ENCODE measurements at places on chromosomes 5 and 9. TPM values are rescaled to one million over a fixed set of nuclear protein-coding genes. Genes with fewer than 3 reads are reported as not detected.

DNA sequence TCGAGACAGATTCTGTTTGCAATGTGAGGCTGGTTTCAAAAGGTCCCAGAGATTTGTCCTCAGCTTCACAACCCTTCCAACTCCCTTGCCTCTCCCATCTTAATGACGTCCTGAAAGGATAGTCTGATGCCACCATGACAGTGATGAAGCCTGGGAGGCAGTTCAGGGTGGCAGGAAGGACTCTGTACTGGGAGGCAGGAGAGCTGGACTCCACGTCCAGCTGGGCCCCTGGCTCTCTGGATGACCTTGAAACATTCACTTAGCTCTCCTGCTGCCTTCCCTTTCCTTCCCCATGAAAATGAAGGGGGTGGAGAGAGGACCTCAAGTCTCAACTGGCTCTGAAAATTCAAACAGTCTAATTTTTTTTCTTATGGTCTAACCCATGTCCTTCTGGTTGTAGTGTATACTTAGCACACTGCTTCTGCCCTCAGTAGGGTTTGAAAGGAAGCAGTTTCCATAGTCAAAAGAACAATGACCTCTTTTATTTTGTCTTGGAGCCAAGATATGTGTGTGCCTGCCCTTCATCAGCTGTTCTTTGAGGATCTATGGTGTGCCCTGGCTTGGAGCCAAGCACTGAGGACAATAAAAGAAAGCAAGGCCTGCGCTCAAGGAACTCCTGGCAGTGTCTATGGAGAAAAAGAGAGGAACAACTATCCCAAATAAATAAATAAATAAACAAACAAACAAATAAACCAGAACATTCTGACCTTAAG is 188.3 kb downstream of the GRIA1 start:
- H3K4me1 ChIP-seq: no peaks in the 10 kb centered on the region
- H3K27me3 ChIP-seq: no peaks in the 10 kb centered on the region
- H3K36me3 ChIP-seq: no peaks in the 10 kb centered on the region

DNA sequence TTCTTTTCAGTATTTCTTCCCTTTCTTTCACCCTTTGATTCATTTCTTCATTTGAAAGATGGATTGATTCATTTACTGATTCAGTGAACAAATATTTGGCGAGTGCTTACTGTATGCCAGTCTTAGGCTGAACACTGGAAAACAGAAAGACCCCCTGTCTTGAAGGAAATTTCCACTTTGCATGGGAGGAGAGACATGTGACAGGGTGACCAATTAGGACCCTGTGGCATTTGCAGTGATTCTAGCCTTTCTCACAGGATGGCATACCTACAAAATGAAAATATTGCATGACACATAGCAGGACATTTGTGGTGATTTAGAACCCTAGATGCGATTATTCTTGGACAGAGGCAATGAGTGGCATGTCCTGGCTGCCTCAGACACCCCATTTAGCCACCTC is 407.2 kb upstream of the SGCD start:
- H3K27ac ChIP-seq: no peak overlapping the region
- no peak for DNase-seq
- H3K4me3 ChIP-seq: no peak overlapping the region
- no peaks in the 10 kb centered on the region for H3K27me3 ChIP-seq

DNA sequence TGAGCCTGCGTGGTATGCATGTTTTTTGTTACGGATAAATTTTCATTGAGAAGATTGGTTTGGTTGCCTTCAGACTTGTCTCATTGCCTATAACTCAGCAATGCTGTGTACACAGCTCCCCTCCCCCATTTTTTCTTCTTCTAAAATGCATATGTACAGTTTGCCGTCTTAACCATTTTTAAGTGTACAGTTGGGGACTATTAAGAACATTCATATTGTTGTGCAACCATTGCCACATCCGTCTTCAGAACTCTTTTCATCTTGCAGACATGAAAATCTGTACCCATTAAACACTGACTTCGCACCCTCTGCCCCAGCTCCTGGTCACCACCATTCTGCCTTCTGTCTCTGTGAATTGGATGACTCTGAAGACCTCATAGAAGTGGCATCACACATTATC is 6.2 kb downstream of the EXOC3 start:
- no peak overlapping the region for H3K27ac ChIP-seq
- DNase-seq: no peak
- peaks cover 21% of the 10 kb centered on the region for H3K36me3 ChIP-seq
- no peak overlapping the region for H3K4me3 ChIP-seq

- peak within 1 kb of the TSS; percentile 45 for H3K4me3 ChIP-seq
- peak; percentile 77 for DNase-seq
- peaks cover 20% of the 10 kb centered on the region for H3K27me3 ChIP-seq
Observed at GRCh38 chr5:178590141-178590923, at the start of gene COL23A1. Gene COL23A1 (minus strand): TSS chr5:178590393.

- DNase-seq: no peak
- H3K36me3 ChIP-seq: no peaks in the 10 kb centered on the region
- peaks cover 11% of the 10 kb centered on the region for H3K4me1 ChIP-seq
- H3K27ac ChIP-seq: no peak overlapping the region
- H3K4me3 ChIP-seq: no peak overlapping the region
Observed at GRCh38 chr9:18138656-18139055, 335.3 kb upstream of the ADAMTSL1 start.

DNA sequence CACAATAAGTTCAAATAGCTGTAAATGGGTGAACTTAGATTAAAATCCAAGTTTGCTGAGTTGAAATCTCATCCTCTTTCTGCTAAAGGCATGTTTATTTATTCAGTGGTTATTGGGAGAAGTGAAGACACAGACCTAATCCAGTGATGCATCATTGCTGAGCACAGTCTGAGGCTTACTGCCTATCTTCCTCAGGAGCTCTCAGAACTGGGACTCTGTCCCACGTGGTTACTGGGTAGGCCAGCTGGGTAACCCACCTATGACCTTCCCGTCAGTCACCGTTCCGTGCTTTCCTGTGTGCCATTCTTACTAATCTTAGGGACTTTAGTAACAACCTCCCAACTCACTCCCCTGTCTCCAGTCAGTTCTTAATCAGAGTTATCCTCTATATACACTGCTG is 226.8 kb upstream of the ATP10B start:
- no peaks in the 10 kb centered on the region for H3K4me1 ChIP-seq

DNA sequence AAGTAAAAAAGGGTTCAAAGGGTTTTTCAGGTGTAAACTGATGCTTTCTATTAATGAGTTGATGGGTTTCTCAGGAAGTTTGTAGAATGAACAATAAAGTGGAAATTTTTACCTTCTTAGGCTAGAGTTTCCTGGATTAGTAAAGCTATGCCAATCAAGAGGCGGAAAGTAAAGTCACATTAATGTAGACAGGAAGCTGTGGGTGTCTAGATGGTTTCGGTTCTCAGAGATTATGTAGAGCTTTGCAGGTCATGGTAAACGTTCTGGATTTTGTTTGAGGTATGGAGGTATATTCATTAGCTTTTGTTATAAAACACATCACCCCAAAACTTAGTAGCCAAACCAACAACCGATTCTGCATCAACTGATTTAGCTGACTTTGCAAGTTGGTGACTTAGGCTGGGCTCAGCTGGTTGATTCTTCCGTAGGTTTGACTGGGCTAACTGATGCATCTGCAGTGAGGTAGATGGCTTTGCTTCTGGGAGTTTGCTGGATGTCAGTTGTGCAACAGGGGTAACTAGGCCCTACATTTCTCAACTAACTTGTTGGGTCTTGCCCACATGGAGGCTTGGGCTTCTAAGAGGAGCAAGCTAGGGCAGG is 273.8 kb downstream of the MSX2 start:
- H3K4me1 ChIP-seq: no peaks in the 10 kb centered on the region
- no peak for DNase-seq
- H3K4me3 ChIP-seq: no peak overlapping the region
- no peaks in the 10 kb centered on the region for H3K27me3 ChIP-seq
- no peak overlapping the region for H3K27ac ChIP-seq
- H3K36me3 ChIP-seq: no peaks in the 10 kb centered on the region

GRCh38 chr5:108145351-108145750 is 236.5 kb downstream of the FBXL17 start:
- H3K4me1 ChIP-seq: peaks cover 6% of the 10 kb centered on the region
- H3K27ac ChIP-seq: no peak overlapping the region
- no peak overlapping the region for H3K4me3 ChIP-seq
- no peak for DNase-seq
- no peaks in the 10 kb centered on the region for H3K36me3 ChIP-seq

- no peaks in the 10 kb centered on the region for H3K36me3 ChIP-seq
- no peaks in the 10 kb centered on the region for H3K27me3 ChIP-seq
- H3K4me3 ChIP-seq: no peak overlapping the region
- DNase-seq: no peak
Observed at GRCh38 chr5:66821688-66822429, 225.7 kb downstream of the MAST4 start.

- no peaks in the 10 kb centered on the region for H3K27me3 ChIP-seq
- H3K4me3 ChIP-seq: no peak overlapping the region
- H3K27ac ChIP-seq: no peak overlapping the region
Observed at GRCh38 chr9:4353236-4353635, 53.4 kb upstream of the GLIS3 start.

DNA sequence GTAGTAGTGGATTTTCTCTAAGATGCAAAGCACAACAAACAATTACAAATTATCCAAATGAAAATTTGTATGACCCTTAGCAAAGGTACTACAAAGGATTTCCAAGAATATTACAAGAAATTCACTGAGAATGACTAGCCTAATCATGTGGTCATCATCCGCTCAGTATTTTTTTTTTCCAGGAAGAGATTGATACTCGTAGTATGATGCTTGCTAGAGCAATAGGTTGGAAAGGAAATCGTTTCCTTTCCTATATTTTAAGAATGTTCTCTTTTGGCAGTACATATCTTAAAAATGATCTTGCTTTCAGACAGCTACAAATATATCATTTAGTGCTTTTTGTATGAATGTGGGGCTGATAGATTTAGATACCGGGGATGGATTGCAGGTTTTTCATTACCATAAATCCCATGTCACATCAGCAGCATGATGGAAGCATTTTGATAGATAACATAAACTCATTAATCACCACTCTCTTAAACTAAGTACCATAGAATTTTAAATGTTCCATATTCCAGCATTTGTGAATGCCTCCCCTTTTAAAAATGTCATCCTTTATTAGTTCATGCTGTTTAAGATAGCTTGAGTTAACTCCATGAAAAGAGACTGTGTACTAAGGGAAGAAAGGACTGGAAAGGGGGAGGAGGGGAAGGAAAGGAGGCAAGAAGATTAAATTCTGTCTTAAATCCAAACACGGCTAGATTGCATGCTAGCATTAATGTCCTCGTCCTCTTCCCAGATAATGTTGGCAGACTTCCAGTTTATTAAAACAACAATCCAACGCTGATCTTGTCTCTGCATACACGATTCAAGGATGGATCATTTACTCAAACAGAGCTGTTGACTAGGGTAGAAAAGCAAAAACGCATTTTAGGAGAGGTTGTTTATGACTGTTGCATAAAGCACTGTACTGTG is 311.7 kb upstream of the ZNF608 start:
- no peaks in the 10 kb centered on the region for H3K36me3 ChIP-seq
- H3K27ac ChIP-seq: no peak overlapping the region
- H3K4me1 ChIP-seq: peaks cover 16% of the 10 kb centered on the region
- H3K4me3 ChIP-seq: no peak overlapping the region

- H3K36me3 ChIP-seq: no peaks in the 10 kb centered on the region
- H3K4me3 ChIP-seq: no peak overlapping the region
- H3K27me3 ChIP-seq: no peaks in the 10 kb centered on the region
- DNase-seq: no peak
- peak overlapping the region; percentile 35 for H3K27ac ChIP-seq
- H3K4me1 ChIP-seq: peaks cover 18% of the 10 kb centered on the region
Observed at GRCh38 chr9:125425170-125425897, 163.7 kb downstream of the GAPVD1 start.

DNA sequence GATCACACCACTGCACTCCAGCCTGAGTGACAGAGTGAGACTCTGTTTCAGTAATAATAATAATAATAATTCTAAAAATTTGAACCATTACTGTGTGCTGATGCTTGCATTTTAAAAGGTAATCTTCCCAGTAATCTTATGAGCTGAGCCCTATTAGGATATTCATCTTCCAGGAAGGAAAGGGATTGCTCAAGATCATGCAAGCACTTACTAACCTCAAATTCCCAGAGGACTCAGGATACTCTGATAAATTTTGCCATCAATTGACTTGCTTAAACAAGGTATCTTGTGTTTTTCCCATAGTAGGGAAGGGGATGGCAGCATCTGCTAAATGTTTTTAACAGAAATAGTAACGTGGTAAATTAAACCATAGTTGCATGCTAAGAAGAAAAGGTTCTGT is 176.4 kb upstream of the MRPS30 start:
- no peak overlapping the region for H3K27ac ChIP-seq
- no peaks in the 10 kb centered on the region for H3K36me3 ChIP-seq
- no peaks in the 10 kb centered on the region for H3K27me3 ChIP-seq
- DNase-seq: no peak

- no peaks in the 10 kb centered on the region for H3K36me3 ChIP-seq
- no peak overlapping the region for H3K4me3 ChIP-seq
- no peak overlapping the region for H3K27ac ChIP-seq
- DNase-seq: no peak
Observed at GRCh38 chr9:83047839-83048775, 14.8 kb downstream of the RASEF start.

DNA sequence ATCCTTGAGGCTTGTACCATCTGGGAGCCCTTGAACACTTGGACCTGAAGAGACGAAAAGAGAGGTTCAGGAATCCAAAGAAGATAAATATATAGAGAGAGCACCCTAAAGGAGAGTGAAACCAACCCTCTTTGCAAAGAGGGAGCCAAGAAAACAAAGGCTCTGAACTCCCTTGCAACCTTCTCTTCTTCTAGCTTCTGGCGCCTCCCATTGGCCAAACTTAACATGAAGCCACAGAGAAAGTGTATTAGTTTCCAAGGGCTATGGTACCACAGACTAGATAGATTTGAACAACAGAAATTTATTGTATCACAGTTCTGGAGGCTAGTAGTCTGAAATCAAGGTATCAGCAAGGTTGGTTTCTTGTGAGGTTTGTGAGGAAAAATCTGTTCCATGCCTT is 175.1 kb downstream of the HCN1 start:
- H3K36me3 ChIP-seq: no peaks in the 10 kb centered on the region
- H3K4me1 ChIP-seq: no peaks in the 10 kb centered on the region
- no peak overlapping the region for H3K27ac ChIP-seq
- no peak overlapping the region for H3K4me3 ChIP-seq
- no peaks in the 10 kb centered on the region for H3K27me3 ChIP-seq
- DNase-seq: no peak

GRCh38 chr5:152990217-152990616 is 500.3 kb upstream of the GRIA1 start:
- no peaks in the 10 kb centered on the region for H3K27me3 ChIP-seq
- no peaks in the 10 kb centered on the region for H3K36me3 ChIP-seq
- H3K4me1 ChIP-seq: no peaks in the 10 kb centered on the region
- no peak overlapping the region for H3K27ac ChIP-seq
- no peak overlapping the region for H3K4me3 ChIP-seq

- H3K4me1 ChIP-seq: no peaks in the 10 kb centered on the region
- H3K27ac ChIP-seq: no peak overlapping the region
- DNase-seq: no peak
- H3K4me3 ChIP-seq: no peak overlapping the region
- H3K27me3 ChIP-seq: no peaks in the 10 kb centered on the region
- H3K36me3 ChIP-seq: no peaks in the 10 kb centered on the region
Observed at GRCh38 chr5:150621301-150621700, 19.2 kb upstream of the SYNPO start.

Gene DDX4
- total RNA-seq: not detected

Gene NEUROG1
- not detected for total RNA-seq

Gene KIF27
- total RNA-seq: 7.8 TPM

Gene ARHGEF37
- 51.0 TPM for total RNA-seq
